ENCODE measurements at places on chromosomes 6 and 20. TPM values are rescaled to one million over a fixed set of nuclear protein-coding genes. Genes with fewer than 3 reads are reported as not detected.

Gene BANF2
- not detected for polyA plus RNA-seq

Gene GPR6
- polyA plus RNA-seq, result 0.87 TPM

Gene ZC3H12D
- polyA plus RNA-seq, result 0.99 TPM

Gene SRXN1
- polyA plus RNA-seq, result 20.3 TPM

Gene ESR1
- polyA plus RNA-seq, result 1.6 TPM

Gene TEAD3
- 8.7 TPM for polyA plus RNA-seq

Gene DUSP15
- 27.5 TPM for polyA plus RNA-seq

Measured in spinal cord (tissue), 10 donors.